ENCODE measurements at places on chromosomes 12 and 14. TPM values are rescaled to one million over a fixed set of nuclear protein-coding genes. Genes with fewer than 3 reads are reported as not detected.

Gene POTEG
- total RNA-seq = not detected

Gene TAS2R9
- not detected for total RNA-seq

Gene TAS2R43
- 4.5 TPM for total RNA-seq

Gene FOXG1
- total RNA-seq = not detected

Gene RGS6
- total RNA-seq = not detected

Gene CIROP
- total RNA-seq = not detected

Gene TRHDE
- total RNA-seq = 20.9 TPM
